NCI-H460 (cell line): ENCODE measurements at places on chromosomes 7 and 10.

DNA sequence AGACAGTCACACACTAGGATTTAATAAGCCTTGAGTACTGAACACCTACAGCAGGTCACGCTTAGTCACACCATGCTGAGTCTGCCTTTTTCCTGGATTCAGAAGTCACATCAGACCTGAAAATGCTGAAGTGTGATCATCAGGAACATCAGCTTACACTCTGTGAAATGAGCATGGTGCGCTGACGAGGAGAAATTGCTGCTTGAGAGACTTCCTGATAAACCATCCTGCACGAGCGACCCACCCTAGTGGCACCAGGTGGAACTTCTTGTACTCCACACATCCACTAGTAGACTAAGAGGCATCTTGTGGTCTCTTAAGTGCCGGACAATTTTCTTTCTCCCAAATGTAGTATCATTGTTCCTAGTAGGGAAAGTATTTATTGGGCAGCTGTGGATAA lies 51.8 kb upstream of the MRLN start:
- DNase-seq = peak; percentile 18

DNA sequence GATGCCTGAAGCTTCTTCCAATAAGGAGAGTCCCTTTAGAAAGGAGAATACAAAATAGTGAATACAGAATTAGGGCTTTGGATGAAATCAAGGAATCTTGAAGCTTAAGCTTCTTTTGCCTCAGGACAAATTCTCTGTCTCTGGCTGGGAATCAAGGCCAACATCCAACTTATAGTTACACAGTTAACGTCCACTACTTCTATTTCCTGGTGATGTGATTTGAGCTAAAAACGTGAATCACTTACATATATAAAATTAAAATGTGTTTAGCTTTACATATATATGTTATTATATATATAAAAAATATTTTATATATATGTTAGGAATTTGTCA lies 11.4 kb upstream of the INPP5F start:
- no peak for DNase-seq

DNA sequence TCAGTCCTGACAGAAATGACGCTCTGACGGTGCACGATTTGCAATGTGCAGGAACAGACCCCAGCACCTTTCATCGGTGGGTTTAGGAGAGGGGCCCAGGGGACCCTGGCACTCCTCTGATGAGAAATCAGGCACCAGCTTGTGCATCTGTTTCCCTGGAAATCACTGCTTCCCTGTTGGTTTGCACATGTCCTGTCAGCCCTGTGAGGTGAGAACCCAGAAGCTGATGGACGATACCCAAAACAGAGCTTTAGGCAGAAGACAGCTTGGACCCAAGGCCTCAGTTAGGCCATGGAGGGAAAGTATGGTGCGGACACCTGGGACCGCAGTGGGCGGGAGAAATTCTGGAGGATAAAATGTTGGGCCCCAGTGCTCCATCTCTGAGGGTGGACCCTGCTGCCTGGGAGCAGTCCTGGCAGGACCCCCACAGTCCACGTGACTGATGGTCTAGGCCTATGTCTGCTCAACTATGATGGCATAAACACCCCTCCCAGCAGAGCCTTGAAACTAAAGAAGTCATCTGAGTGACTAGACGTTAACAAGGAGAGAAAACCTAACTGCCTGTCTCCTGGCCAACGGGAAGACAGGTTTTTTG lies 242.8 kb downstream of the PTPRN2 start:
- no peak for DNase-seq

DNA sequence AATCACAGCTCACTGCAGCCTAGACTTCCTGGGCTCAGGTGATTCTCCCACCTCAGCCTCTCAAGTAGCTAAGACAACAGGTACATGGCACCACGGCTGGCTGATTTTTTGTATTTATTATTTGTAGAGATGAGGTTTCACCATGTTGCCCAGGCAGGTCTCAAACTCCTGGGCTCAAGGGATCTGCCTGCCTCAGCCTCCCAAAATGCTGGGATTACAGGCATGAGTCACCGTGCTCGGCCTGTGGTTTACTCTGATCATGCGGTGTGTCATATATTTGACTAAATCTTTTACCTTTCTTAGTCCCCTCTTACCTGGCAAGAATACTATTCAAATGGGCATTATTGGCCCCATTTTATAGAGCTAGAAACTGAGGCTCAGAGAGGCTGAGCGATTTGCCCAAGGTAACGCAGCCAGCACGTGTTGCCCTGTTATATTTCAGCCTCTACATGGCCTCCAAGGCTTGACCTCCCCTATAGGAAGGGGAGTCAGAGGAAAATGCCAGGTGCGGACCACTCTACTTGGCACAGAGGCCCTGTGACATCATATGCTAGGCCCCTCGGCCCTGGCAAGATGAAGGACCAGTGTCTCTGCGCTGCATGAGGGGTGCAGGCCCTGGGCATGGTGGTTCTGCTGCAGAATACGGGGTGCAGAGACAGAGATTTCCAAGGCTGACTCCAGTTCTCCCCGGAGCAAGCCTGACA lies 8.2 kb downstream of the ZCCHC24 start:
- DNase-seq = no peak

DNA sequence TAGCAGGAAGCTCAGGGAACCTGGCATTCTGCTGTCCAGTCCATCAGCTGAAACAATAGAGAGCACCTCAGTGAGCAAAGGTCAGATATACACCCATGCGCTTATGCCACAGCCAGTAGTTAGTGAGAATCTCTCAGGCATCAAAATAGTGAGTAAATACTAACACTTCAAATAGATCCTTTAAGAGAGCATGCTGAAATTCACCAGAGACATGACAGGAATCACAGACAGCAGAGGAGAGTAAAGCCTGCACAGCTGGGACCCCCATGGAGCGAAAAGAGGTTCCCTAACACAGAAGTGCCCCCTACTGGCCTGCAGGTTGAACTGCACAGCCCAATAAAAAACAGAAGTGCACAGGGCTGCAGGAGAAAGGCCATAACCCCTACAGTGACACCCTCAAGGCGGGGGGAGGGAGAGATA lies 57.6 kb upstream of the ANTXRL start:
- DNase-seq = no peak

DNA sequence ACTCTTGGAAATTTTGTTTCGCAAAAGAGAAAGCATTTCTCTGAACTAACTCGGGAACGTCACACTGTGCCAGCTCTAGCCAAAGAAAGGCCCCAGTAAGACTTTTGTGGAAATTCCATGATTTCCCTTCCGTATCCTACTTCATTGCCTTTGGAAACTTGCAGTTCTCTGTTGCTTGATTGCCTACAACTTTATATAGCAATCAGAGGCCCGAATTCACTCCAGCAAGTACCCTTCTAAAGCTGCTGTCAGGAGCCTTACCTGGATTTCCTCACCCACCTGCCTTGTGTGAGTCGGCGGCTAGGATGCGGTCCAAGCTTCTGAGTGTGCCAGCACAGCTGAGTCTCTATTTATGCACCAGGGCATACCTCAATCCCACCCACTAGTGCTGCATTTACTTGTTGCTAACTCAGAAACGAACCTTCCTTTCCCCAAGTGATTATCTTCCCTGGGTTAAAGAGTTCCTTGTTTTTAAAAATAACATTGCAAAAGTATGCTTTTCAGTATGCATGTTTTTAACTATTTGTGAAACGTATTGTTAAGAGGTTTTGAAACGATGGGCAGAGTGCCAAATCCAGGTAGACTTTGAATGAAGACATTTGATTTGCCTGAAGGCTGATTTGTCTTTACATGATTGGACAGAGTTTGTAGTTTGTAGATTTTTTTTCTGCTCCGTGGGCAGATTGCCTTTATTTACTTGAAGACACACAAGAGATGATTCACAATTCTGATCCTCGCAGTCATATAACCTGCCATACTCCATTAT lies at the start of gene AGR2:
TSS of gene AGR2 (minus strand) at position 326 of the 766 bp plus-strand sequence. CDS start 3,203 bp downstream, outside the sequence.
- peak; percentile 69 for DNase-seq

GRCh38 chr10:72692994-72693781 lies 1.2 kb downstream of the MCU start:
- DNase-seq = no peak

GRCh38 chr7:114081606-114082425 lies 163.0 kb upstream of the PPP1R3A start:
- peak; percentile 50 for DNase-seq

DNA sequence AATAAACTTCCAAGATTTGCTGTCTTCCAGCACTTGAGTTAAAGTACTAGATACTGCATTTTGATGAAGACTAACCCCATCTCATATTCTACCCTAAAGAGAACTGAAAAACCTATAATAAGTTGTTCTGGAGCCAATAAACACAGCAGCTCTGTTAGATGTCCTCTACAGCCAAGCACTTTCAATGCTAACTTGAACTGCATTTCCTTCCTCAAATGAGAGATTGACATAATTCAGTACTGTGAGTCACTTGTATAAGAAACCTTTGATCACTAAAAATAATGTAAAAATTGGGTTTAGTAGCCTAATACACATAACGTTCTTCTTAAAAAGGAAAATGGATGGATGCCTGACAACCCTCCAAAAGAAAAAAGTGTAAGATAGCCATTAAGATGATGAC lies 81.3 kb downstream of the ITGB8 start:
- no peak for DNase-seq

DNA sequence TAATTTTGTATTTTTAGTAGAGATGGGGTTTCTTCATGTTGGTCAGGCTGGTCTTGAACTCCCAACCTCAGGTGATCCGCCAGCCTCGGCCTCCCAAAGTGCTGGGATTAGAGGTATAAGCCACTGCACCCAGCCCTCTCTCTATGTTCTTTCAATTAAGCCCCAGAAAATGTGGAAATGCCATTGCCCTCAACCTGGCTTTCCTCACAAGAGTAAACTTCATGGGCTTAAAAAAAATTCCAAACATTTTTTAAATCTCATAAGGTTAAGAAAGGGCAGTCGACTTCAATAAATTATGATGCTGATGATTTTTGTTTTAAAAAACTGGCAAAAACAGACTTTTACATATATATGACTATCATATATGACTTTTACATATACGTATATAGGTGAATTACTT lies 107.6 kb downstream of the TES start:
- no peak for DNase-seq

DNA sequence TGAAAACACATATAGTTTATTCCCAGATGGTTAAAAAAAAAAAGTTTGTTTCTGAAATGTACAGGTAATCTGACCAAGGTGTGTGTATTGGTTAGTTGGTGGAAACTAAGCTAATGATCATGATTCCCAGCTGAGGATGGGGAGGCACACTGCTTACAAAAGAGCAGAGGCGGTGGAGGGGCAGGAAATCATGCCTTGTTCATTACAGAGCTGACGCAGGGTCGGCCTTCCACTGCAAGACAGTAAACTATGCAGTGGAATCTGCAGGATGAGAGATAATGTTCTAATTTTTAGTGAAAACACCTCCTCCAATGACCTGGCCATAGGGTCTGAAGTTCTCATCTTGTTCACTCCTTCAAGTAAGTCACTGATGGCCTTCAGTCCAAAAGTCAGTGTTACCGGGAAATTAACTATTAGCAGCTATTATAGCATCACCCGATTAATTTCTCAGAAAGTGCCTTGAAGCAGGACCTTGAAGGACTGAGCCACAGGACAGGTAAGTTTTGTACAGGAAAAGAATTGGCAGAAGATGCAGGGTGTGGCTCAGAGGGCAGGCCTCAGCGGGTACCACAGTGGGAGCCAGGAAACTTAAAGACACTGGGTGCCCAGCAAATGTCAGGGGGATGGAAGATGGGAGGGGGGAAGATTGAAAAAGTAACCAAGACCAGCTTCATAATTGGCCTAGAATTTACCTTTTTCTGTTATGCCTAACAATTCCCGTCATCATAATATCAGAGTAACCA lies 36.0 kb downstream of the MYOF start:
- no peak for DNase-seq

DNA sequence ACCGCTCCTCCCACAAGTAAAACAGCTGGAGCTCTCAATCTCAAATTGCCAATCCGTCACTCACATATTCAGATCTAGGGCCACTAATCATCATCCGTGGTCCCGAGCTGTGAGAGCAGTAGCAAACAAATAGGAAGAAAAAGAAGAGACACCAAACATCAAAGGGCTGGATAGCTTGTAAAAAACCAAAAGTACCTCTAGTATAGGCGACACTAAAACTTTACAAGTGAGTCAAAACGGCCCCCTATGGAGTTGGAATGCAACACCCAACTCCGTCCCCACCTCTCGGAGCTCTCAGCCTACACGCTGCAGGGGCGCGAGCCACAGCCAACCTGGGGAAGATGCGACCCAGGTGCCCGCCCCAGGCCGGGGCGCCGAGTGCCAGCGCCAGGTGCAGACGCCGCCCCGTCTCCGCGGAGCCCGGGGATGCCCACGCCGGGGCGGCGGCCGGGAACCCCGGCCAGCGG lies 581 bp downstream of the FAM3C start:
- no peak for DNase-seq

DNA sequence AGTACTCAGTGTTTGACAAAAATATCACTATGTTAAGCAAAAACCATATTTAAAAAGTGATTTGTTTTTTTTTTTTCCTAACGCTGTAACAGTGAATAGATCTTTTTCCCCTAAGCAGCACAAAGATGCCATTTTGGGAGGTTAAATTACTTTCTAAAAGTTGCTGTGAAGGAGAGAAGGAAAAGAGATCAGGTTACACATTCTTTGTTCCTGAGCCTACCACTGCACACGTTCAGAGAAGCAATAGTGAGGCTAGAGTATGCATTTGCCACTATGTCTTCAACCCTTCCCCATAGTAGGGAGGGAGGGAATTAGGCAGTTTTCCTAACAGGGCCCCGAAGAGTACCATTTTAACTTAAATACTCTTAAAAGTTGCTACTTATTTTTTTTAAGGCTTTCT lies 38.9 kb downstream of the BMPR1A start:
- peak; percentile 16 for DNase-seq

DNA sequence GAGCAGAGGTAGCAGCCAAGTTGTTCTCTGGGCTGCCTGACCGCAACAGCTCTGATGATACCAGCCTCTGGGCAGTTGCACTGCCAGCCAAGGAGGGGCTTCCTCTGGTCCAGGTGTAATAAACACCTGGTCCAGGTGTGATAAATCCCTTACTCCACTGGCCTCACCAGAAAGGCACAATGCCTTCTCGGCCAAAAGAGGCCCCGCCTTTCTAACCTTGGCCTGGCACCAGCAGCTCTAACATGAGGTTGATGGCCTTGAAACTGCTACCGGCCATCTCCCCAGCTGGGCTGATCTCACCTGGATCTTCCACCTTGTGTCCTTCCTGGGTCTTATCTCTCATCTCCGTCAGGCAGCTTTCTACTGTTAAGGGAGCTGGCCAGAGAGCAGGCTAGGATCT lies 45.5 kb upstream of the PDZD8 start:
- DNase-seq = no peak

- no peak for DNase-seq
These were observed 52.7 kb downstream of the TASOR2 start for GRCh38 chr10:5737352-5737751.

DNA sequence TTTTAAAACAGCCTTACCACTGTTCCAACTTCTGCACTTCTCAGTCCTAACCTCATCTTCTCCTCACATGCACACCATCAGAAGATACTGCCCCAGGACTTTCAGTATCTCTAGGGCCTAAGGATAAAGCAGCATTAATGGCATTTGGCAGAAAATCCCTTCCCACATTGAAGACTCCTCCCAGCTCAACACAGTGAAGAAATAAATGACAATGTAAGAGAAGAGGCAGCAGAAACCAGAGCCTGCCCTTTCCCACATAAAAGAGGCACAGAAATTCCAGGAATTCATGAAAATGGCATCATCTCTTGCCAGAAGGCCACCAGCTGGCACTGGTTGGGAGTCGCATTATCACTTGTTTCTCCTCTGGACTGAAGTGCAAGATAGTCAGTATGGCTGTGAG lies 3.7 kb downstream of the GCC1 start:
- DNase-seq = no peak

- no peak for DNase-seq
These were observed 31.0 kb upstream of the PFKP start for GRCh38 chr10:3036155-3037021.
